DND-41 (cell line): ENCODE measurements at places on chromosomes 3 and 15.

- peak; percentile 47 for DNase-seq
Observed at GRCh38 chr3:101725194-101725889, 928 bp downstream of the CEP97 start.

DNA sequence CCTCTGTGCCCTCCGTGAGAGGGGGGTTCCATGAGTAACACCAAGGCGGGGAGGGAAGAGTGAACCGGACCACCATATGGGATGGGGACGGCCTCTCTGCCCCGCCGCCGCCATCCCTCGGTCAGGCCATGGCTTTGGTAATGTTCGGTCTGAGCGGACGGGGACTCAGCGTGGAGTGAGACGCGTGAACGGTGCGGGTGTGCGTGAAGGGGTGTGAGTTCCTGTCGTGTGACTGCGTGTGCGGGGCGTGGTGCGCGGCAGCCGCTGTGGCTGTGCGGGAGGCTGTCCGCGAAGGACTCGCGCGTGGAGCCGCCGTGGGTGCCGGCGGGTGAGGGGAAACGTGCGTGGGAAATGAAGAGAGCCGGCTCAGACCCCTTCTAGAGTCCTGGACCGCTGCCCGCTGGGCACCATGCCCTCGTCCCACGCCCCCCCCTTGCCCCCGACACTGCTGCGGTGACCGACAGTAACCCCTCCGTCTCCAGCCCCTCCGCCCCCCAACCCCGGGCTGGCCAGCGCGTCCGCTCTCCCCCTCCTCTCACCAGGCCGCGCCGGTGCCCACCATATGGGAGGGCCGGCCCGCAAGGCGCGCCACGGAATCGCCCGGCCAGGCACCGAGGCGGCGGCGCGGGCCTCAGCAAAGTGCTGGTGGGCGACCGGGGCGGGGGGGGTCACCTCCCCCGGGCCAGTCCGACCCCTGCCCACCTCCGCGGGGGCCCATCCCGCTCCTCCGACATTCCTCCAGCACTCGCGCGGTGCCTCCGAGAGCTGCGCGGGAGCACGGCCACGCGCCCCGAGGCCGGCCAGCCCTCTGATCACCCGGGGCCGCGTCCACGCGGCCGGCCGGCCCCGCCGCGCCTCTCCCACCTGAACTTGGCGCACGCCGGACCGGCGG lies 589 bp downstream of the KLF15 start:
- no peak for DNase-seq

- DNase-seq: no peak
Observed at GRCh38 chr3:72473156-72473555, 375.1 kb downstream of the SHQ1 start.

DNA sequence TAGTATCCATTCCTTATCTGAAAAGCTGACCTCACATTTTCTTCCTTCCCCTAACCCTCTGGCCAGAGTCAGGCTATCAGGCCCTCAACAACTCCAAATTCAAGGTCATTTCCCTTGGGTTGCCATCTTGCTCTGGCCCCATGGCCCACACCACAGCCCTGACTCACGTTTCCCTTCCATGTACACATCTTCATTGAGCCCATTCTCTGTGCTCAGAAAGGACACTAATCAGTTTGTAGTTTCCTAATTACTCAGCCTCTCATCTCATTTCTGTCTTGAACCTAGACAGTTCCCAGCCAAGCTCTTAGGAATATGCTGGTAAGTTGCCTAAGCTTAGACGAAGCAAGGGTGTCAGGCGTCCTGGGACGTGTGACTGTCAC lies 14.9 kb downstream of the TGM5 start:
- no peak for DNase-seq

DNA sequence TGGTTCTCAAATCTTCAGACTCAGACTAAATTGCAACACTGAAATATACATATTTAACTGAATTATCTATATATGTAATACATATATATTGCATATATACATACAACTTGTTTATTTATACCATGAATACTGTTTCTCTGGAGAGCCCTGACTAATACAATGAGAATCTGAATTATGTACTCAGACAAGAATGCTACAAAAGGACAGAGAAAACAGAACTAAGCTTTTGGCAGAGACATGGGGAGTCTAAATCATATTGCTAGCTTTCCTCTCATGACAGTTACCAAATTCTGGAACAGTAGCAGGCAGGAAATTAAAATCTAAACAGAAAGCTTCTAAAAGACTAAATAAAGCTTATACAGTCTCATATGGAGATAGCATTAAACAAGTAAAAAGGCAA lies 142.4 kb upstream of the KCNMB2 start:
- no peak for DNase-seq

- no peak for DNase-seq
Observed at GRCh38 chr3:184506561-184506991, 55.0 kb upstream of the EPHB3 start.

GRCh38 chr3:124202754-124203153 lies 210.8 kb upstream of the ROPN1 start:
- no peak for DNase-seq

GRCh38 chr3:143896486-143896885 lies 48.2 kb upstream of the SLC9A9 start:
- no peak for DNase-seq

DNA sequence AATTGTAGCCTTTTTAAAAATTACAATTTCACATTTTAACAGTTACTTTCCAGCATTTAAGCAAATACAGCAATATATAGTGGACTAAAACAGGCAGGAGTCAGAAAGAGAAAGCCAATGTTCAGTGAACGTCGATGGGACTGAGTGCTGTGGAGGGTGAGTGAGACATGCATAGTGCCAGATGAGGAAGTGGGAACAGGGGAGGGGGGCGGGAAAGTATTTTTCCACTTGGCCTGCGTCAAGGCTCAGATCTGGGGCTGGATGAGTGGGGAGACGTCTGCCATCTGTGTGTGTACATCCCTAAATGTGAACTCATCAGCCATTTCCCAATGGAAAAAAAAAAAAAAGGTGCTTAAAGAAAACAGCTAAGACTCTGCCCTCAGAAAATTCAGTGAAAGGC lies 19.2 kb upstream of the RAD18 start:
- no peak for DNase-seq

GRCh38 chr15:57962887-57963286 lies 102.6 kb downstream of the ALDH1A2 start:
- DNase-seq: no peak

- no peak for DNase-seq
Observed at GRCh38 chr3:105626739-105627138, 242.1 kb downstream of the CBLB start.
